Activated T-cell treated with anti-CD3 and anti-CD28 coated beads for 1 hour (primary cell): ENCODE measurements at places on chromosomes 13 and 19.

GRCh38 chr19:48348045-48348444 is 15.7 kb downstream of the TMEM143 start:
- no peak for DNase-seq

GRCh38 chr19:709965-710571 is 1.3 kb downstream of the PALM start:
- no peak for DNase-seq

DNA sequence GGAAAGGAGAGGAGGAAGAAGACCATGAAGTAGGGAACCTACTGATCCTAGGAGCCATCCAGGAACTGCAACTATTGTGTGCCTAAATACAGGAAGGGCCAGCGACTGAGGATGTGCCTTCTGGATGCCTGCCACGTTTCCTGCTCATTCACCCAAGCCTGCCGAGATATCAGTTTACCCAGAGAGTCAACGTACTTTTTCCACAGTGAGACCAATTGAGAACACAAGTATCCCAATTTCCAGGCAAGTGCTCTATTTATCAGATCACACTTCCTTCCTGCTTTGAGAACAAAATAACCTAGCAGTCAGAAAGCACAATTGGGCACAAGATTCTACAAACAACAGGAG is 122.4 kb downstream of the AKAP11 start:
- no peak for DNase-seq

DNA sequence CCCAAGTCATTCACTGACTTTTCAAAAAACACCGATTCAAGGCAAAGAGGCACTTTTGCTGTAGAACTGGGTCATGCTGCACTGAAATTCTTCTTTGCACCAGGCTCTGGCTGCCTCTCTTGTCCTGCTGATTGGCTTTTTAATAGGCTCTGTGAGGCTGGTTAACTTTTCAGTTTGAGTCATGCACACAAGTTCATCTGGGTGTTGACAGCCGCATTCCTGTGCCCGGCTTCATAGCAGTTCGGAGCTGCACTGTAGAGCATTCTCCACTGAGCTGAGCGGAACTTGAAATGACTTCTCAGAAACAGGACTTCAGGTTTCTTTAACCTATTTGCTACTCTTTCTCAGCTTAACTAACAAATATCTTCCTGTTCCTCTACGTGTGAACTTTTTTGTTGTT is 978.3 kb downstream of the UQCRFS1 start:
- no peak for DNase-seq

DNA sequence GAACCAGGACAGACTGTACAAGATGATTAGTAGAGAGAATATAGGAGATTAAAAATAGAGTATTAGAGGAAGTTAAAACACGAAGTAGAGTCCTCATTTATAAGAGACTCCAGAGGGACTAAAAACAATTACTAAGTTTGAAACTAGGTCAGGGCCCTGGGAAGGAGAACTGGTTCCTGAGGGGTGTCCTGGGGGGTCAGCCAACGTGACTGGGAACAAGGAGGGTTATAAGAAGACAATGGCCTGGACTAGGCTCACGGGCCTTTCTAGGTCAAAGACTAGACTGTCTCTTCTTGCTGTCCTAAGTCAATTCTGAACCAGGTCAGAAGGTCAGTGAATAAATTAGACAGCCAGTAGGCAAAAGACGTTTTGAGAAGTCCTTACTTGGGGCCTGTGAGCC is 165.3 kb downstream of the IER2 start:
- DNase-seq, result no peak

GRCh38 chr13:72527333-72527732 is 200.1 kb downstream of the MZT1 start:
- DNase-seq, result no peak

DNA sequence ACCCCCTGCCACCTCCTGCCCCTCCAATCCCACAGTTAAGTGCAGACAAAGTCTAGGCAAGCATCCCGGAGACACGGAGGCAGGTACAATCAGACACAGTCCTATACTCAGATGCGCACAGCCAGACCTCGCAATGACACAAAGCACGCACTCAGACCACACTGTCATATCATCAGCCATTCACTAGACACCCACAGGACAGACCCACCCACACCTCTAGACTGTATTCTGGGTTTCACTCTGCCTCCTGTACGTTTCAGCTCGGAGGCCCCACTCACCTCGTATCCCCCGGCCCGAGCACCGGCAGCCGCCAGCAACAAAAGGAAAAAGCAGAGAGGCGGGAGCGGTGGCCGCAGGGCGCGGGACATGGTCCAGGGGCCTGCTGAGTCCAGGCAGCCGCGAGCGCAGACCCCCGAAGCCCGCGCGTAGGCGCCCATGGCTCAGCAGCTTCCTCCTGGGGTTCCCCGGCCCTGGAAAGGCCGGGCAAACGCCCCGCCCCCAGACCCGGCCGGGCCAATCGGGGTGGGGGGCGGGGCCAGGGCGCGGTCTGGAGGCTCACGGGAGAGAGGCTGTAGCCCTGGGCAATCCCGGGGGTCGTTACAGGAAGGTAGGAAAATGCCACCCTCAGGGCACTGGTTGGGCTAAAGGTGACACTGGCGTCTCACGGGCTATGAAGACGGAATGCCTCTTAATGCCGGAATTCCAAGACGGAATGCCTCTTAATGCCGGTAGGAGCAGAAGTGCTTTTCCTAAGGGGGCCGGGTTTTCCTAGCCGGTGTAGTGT is at the start of the genes MAN2B1 and WDR83:
Gene MAN2B1 (minus strand): TSS at position 478 of the 784 bp plus-strand sequence. CDS start 41 bp downstream, at position 437.
Gene WDR83 (plus strand): TSS at position 543 of the 784 bp plus-strand sequence. CDS start 2,984 bp downstream, outside the sequence.
- peak; percentile 70 for DNase-seq
